ENCODE measurements at places on chromosomes 11 and 22. TPM values are rescaled to one million over a fixed set of nuclear protein-coding genes. Genes with fewer than 3 reads are reported as not detected.

Gene CASP1
- total RNA-seq, result 4.7 TPM

Gene OR52N4
- total RNA-seq, result not detected

Gene GRIK4
- not detected for total RNA-seq

Gene VSIG2
- 13.6 TPM for total RNA-seq

Gene FOSL1
- total RNA-seq, result 69.9 TPM

Gene MPZL2
- 39.4 TPM for total RNA-seq

Gene CASP5
- total RNA-seq, result not detected

Gene ROBO4
- total RNA-seq, result 0.20 TPM
